ENCODE measurements at places on chromosomes 4 and X. TPM values are rescaled to one million over a fixed set of nuclear protein-coding genes. Genes with fewer than 3 reads are reported as not detected.
A peak's percentile ranks its signal among the peaks of the same experiment; 100 is the strongest.

- peak; percentile 20 for DNase-seq
Observed at GRCh38 chr4:175947117-175947722, 118.4 kb upstream of the WDR17 start.

- DNase-seq = no peak
Observed at GRCh38 chr4:19557161-19557560, 694.5 kb upstream of the SLIT2 start.

DNA sequence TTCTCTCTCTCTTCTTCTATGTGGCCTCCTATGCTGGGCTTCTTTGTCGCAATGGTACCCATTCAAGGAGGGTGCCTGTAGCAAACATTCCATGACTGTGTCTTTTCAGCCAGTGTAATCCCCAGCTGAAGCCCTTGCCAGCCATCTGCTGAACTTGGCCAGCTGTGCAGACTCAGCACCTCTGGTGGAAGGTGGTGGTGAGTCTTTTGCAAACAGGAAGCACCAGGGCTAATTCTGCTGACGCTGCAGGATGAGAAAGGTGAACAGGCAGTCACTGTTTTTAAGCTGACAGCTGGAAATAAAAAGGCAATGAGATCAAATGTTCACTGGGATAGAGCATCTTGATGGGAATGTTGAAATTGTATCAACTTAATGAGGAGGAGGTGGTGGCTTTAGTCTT, 298.7 kb upstream of the CLNK start:
- DNase-seq = no peak

DNA sequence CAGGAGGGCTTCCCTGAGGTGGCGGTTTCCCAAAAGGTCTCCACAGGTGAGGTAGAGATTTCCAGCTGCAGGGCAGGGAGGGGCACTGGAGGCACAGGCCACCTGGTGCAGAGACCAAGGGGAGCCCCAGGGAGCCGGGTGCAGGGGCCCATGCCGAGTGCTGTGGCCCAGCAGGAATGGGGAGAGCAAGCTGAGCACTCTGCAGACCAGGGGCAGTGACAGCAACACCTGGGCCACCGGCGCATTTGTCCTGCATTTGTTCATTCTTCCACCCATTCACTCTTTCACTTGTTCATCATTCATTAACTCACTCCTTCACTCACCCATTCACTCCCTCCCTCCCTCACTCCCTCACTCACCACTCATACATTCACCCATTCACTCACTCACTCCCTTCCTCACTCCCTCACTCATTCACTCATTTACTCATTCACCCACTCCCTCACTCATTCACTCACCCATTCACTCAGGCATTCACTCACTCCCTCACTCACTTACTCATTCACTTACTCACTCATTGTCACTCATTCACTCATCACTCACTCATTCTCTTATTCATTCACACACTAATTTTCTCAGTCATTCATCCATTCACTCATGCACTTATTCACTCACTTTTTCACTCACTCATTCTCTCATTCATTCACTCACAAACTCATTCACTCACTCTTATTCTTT, 16.3 kb downstream of the CPZ start:
- no peak for DNase-seq

The SGCB gene
- 30.7 TPM for polyA plus RNA-seq

GRCh38 chrX:1386338-1387127, 5.4 kb downstream of the SLC25A6 start:
- DNase-seq = no peak
